A549 treated with GW870086 at 1 μM for 4 hours (cell line): ENCODE measurements at places on chromosomes 4 and X. TPM values are rescaled to one million over a fixed set of nuclear protein-coding genes. Genes with fewer than 3 reads are reported as not detected.

FAM47E gene
- 0.09 to 0.32 TPM (median 0.22 TPM) in 4 of 5 replicates, not detected in the other for total RNA-seq

DSPP gene
- total RNA-seq, result not detected in 5 replicates

SH2D1A gene
- not detected in 5 replicates for total RNA-seq

SH3D19 gene
- 21.4 to 26.0 TPM (median 24.4 TPM) in 5 replicates for total RNA-seq

TMEM154 gene
- total RNA-seq, result 0.02 to 0.13 TPM (median 0.05 TPM) in 4 of 5 replicates, not detected in the other

MYL5 gene
- total RNA-seq, result 9.4 to 14.5 TPM (median 10.4 TPM) in 5 replicates

XK gene
- 0.31 to 0.51 TPM (median 0.46 TPM) in 5 replicates for total RNA-seq

CT45A7 gene
- total RNA-seq, result not detected in 5 replicates

PRPS1 gene
- 99.7 to 105 TPM (median 101 TPM) in 5 replicates for total RNA-seq

TMPRSS11A gene
- total RNA-seq, result not detected in 5 replicates

ARSJ gene
- total RNA-seq, result 4.8 to 7.2 TPM (median 6.1 TPM) in 5 replicates

CXorf49 gene
- not detected in 5 replicates for total RNA-seq

GAGE13 gene
- total RNA-seq, result not detected in 5 replicates

CFAP47 gene
- not detected in 5 replicates for total RNA-seq

GSTCD gene
- total RNA-seq, result 3.2 to 7.7 TPM (median 5.8 TPM) in 5 replicates

ADGRL3 gene
- total RNA-seq, result 0.02 TPM in 1 of 5 replicates, not detected in the others

CENPVL2 gene
- not detected in 5 replicates for total RNA-seq

MAP7D3 gene
- 10.1 to 16.0 TPM (median 13.0 TPM) in 5 replicates for total RNA-seq

AR gene
- total RNA-seq, result 2.7 to 3.3 TPM (median 2.9 TPM) in 5 replicates

GAGE12C gene
- not detected in 5 replicates for total RNA-seq

CWH43 gene
- total RNA-seq, result not detected in 5 replicates

STS gene
- total RNA-seq, result 1.5 to 2.1 TPM (median 2.0 TPM) in 5 replicates

SH3BGRL gene
- total RNA-seq, result 38.5 to 55.5 TPM (median 47.2 TPM) in 5 replicates

SLC2A9 gene
- total RNA-seq, result 0.13 to 1.0 TPM (median 0.53 TPM) in 5 replicates
